ENCODE measurements at places on chromosomes 4 and X.

DNA sequence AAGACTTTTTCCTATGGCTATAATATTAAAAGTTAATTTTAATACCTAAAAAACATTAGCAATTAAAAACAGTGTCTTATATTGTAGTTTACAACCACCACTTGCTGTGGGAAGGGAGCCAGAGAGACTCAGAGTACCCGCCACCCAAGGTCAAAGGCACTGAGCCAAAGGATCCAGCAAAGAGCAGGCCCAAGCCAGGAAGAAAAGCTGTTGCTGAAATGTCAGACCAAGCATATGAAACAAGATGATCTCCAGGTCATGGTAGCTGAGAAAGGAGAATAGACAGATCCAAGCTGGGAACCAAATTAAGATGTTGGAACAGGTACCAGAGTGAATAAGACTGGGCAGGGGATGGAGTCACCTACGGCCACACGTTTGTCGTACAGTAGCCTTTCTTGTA is 18.8 kb upstream of the ATOH1 start:
- DNase-seq = no peak

DNA sequence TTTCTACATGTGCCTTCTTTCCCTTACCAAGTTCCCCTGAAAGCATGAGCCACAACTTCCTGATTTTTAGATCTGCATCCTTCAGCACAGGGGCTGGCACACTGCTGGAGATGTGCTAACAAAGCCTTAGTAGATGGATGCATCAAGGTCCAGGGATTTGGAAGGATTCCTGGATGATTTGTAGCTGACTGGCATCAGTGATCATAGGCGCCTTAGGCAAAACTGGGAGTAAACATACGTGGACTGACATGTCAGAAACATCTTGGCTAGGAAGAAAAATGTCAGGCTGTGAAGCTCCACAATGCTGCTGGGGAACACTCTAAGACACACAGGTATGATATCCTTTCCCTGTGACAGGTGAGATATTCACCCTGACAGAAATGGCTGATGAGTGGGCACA is 156.4 kb downstream of the AMELX start:
- DNase-seq = no peak

- DNase-seq = no peak
Measured at GRCh38 chr4:52198294-52198693, 147.2 kb downstream of the SPATA18 start.

DNA sequence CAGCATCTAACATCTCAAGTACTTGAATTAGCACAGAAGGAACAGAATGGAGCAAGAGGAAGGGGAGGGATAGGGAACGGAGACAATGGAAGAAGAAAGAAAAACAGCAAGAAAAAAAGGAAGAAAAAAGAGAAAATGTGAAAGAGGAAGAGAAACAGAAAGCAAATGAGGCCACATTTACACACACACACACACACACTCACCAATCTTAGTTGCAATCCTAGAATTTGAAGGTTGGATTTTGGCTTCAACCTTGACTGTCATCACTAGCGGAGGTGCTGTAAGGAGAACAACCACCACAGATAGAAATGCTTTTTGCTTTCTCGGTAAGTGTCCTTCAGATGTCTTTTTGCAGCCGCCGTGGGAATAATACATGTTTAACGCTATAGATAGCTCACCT is 327.1 kb upstream of the NWD2 start:
- DNase-seq = no peak

DNA sequence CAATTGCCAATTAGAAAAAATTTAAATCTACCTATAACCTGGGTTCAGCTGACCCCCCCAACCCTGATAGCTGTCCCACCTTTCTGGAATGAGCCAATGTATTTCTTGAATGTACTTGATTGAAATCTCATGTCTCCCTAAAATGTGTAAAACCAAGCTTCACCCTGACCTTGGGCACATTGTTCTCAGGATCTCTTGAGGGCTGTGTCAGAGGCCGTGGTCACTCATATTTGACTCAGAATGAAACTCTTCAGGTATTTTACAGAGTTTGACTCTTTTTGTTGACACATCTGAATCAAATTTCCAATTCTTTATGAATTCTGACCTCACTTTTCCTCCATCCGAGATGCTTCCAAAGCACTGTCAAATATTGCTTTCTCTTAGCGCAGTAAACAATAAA is 115.3 kb upstream of the BEND4 start:
- no peak for DNase-seq

DNA sequence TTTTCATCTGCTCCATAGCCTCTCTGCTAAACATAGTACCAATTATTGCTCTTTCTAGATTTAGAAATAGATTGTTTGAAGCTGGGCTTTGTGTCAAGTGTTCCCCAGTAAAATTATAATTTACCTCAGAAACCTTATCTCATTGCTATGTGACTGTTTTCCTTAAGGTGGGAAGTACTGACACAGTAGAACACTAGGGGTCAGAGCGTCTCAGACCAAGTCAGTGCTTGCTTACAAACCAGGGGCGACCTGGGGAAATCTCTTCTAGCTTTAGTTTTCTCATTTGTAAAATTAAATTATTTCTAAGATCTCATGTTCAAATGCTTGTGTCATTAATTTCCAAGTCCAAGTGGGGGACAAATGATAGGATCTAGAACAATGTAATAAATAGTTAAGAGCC is 360.4 kb downstream of the RAPGEF2 start:
- DNase-seq = no peak

DNA sequence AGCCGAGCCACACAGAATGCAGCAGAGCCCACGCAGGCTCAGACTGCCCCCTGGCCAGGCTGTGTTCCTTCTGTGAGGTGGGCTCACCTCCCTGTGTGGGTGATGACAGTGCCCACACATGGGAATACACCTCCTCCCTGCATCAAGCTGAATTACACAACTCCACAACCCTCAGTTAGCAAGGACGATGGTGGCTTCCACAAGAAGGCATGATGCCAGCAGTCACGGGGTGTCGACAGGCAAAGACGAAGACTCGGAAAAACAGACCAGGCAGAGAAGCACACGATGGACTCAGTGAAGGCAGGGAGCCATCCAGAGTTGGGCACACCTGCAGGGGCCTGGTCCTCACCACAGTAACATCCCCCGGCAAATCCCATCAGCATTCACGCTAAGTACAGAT is 12.1 kb downstream of the LETM1 start:
- no peak for DNase-seq

GRCh38 chr4:151952711-151953254 is 192.0 kb upstream of the GATB start:
- DNase-seq = no peak

DNA sequence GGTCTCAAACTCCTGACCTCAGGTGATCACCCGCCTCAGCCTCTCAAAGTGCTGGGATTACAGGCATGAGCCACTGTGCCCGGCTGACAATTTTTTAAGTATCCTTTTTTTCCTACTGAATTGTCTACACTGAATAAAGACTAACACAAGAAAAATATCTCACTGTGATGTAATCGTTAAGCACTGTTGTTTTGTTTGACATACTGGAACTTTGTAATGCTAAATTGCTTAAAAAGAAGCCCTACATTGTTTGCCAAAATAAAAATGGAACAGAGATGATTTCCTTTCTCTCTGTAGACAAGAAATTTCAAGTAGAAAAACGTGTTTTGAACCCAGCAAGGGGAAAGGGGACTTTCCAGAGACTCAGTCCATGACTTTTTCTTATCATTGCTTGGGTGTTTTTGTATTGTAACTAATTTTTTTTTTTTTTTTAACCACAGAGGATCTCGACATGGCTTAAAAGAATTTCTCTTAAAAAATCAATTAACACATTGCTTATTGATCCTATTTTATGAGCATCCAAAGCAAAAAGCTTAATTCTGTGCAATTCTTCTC is 74.9 kb downstream of the TMEM156 start:
- no peak for DNase-seq

DNA sequence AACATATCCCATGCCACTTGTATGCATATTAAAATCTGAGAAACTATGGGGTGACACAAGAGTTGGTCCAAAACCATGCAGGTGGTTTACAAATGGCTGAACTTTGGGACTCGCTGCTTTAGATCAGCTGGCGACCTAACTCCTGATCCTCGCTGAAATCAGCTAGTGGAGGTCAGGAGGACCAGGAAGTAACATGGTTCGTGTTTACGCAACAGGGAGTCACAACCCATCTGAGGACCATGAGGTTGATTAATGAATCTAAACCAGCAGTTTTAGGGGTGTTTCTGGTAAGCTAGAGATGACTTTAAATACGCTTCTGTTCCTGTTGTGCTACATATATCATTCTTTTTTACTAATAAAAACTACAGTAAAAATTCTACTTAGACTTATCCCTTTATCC is 12.9 kb downstream of the TSPAN5 start:
- DNase-seq = no peak

- no peak for DNase-seq
Measured at GRCh38 chrX:2894885-2895292, 34.2 kb downstream of the ARSD start.

DNA sequence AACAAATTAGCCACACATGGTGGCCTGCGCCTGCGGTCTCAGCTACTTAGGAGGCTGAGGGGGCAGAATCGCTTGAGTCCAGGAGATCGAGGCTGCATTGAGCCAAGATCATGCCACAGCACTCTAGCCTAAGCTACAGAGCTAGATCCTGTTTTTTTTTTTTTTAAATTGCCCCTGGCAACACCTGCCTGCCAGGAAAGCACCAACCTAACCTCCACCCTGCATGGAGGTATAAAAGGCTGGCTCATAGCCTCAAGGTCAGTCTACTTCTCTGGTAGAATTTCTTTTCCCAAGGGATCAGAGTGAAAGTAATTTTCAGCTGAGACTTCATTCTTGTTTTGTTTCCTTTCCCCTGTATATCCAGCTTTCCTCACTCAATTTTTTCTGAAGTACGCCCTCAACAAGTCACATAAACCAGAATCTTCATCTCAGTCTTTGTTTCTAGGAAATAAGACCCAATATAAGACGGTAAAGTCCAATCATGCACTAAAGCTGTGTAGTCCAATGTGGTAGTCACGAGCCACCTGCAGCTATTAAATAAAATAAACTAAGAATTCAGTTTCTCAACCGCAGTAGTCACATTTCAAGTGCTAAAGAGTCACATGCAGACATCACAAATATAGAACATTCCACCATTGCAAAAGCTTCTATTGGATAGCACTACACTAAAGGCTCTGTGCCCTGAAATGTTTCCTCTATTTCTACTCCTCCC is 113.3 kb downstream of the HPGD start:
- DNase-seq = no peak

DNA sequence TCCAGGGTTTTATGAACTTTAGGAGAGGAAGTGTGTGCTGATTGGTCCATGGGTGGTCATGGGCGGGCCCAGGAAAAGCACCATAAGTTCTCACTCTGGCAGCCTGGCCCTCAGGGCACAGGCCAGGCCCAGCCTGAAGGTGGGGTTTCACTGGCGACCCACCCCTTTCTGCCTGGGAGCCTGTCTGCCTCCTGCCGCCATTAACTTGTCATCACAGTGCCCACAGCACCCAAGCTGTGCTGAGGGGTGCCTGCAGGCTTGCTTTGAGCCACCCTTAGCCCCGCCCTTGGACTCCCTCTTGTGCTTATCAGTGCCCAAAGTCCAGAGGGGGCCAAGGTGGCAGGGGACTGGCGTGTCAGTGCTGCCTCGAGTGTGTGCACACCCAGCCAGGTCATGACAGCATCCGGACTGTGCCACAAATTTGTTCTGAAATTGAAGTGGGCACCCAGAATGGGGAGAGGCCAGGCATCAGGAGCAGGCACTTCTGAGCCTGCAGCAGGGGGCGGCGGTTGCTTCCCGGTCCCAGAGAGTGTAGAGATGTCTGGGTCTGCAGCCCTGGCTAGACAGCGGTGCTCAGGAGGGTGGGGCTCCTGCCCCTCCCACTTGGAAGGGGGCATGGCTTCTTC is 455.6 kb downstream of the TMA16 start:
- DNase-seq = no peak

DNA sequence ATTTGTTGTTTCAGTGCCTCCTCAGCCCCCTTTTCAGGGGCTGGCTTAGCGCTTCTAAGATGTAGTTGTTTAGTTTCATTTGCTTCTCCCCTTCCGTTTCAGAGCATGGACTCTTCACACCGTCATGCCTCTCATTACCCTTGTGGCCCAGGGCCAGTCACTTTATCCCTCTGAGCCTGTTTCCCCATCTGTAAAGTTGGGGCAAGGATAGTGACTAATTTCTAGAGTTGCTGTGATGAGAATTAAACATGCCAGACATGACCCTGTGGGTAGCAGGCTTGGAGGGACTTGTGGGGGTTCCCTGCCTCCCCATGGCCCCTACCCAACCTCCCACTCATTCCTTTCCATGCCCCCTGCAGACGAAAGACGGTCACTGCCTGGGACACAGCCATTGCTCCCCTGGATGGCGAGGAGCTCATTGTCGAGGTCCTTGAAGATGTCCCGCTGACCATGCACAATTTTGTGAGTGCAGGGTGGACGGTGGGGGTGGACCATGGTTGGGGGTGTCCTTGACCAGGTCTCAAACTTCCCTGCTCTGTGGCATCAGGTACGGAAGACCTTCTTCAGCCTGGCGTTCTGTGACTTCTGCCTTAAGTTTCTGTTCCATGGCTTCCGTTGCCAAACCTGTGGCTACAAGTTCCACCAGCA is 3.6 kb downstream of the ARAF start:
- DNase-seq = no peak

GRCh38 chrX:77793946-77794345 is 7.9 kb upstream of the ATRX start:
- DNase-seq = no peak

- no peak for DNase-seq
Measured at GRCh38 chr4:119210775-119211174, 1.7 kb upstream of the USP53 start.

- no peak for DNase-seq
Measured at GRCh38 chr4:157363360-157363759, 142.8 kb downstream of the GRIA2 start.

- DNase-seq = no peak
Measured at GRCh38 chrX:98350940-98351339, 1467.2 kb downstream of the RPA4 start.

DNA sequence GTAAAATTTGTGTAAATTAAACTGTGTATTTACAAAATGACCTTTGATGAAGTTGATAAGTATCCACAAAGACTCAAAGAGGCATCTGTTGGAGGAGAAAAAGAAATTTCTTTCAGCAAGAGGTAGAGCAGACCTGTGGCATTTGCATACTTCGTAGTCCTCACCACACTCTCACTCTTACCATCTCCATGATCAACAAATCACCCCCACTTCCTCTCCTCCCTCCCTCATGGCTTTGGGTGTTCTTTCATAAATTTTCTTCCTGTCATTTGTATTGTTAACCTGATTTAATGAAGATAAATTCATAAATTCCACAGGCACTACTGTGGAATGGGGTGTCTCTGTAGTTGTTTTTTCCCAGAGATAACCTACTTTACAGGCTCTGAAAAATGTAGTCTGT is 366.5 kb downstream of the ZNF674 start:
- DNase-seq = no peak

- DNase-seq = no peak
Measured at GRCh38 chrX:125810856-125811255, 355.2 kb downstream of the DCAF12L2 start.

DNA sequence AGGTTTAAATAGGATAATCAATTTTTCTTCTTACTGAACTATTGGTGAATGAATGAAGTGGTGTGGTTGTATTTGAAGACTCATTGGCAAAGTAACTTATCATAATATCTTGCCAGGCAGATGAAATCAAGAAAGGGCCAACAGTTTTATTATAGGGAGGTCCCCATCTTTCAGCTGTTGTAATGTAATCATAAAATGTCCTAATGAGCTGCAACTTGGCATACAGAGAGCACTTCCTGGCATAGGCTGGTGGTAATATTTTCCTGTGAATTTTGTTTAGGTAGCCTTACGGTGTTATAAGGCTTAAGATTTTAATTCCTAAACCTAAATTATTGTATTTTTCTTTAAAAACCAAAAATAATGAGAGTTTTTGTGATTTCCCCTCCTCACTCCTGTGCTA is 17.5 kb downstream of the FHIP1A start:
- DNase-seq = no peak
